ENCODE measurements at places on chromosomes 6 and 20.

DNA sequence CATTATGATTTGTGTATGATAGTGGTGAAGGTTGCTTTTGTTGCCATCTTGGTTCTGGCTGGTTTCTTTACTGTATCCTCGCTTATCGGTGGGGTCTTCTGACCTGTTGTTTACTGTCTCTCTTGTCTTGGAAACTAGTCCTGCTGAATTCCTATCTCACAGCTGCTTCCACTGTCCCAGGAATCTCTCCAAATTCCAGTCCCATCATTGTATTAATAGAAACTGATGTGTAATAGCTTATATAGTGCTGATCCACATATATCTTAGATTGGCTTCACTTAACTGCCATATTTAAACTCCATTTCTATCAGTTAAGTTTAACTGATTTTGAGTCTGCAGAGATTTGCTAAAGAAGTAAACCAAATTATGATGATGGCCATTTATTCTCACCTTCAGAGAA is 5.9 kb downstream of the GTF2H5 start:
- DNase-seq, result no peak

DNA sequence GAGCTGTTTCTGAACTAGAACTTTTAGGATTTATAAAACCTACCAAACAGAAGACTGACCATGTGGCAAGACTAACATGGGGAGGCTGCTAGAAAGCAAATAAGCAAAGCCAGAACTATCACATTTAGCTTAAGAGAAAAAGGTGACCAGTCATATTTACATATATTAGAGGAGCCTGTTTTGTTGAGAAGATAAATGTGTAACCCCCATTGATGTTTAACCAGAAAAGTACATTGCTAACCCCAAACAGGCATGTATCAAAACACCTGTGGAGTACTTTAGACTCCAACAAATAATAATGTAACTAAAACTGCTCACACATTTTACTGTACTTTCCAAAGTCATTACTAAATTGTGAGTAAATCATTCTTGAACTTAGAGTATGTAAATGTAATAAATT is 35.0 kb downstream of the AKIRIN2 start:
- no peak for DNase-seq

DNA sequence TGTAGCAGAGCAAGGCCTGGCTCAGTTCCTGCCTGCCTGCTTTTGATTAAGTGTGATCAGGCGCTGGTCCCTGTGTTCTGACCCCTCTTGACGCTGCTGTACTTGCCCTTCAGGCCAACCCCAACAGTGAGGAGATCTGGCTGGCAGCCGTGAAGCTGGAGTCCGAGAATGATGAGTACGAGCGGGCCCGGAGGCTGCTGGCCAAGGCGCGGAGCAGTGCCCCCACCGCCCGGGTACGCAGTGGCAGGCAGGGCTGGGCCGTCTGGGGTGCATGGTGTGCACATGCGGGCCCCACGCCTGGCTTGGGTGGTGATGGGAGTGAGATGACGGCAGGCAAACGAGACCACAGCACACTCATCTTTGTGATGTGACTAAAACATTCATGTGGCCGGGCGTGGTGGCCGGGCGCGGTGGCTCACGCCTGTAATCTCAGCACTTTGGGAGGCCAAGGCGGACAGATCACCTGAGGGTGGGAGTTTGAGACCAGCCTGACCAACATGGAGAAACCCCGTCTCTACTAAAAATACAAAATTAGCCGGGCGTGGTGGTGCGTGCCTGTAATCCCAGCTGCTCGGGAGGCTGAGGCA is 10.1 kb upstream of the C20orf204 start:
- DNase-seq, result no peak

- peak; percentile 78 for DNase-seq
Observed at GRCh38 chr6:131652472-131652871, 15.4 kb downstream of the ENPP3 start.

- DNase-seq, result peak; percentile 49
Observed at GRCh38 chr6:144335914-144336313, 50.8 kb downstream of the UTRN start.

DNA sequence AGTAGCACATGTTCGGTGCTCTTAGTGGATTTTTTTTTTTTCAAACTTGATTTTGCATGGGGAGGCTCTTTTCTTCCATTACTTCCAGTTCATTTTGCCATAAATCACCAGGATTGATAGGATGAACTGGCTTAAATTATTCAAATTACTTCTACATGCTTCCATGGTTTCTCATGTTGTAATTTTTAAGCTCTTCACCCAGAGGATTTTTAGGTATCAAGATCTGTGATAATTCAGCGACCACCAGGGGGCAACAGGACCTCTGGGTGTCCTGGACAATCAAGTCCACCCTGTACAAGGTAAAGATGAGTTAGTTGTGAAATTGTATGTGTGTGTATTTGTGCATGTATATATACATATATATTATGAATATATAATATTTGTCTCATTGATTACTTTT is 4.2 kb upstream of the EPHA7 start:
- DNase-seq, result peak; percentile 21

- no peak for DNase-seq
Observed at GRCh38 chr20:51680067-51680749, 88.0 kb downstream of the ATP9A start.

DNA sequence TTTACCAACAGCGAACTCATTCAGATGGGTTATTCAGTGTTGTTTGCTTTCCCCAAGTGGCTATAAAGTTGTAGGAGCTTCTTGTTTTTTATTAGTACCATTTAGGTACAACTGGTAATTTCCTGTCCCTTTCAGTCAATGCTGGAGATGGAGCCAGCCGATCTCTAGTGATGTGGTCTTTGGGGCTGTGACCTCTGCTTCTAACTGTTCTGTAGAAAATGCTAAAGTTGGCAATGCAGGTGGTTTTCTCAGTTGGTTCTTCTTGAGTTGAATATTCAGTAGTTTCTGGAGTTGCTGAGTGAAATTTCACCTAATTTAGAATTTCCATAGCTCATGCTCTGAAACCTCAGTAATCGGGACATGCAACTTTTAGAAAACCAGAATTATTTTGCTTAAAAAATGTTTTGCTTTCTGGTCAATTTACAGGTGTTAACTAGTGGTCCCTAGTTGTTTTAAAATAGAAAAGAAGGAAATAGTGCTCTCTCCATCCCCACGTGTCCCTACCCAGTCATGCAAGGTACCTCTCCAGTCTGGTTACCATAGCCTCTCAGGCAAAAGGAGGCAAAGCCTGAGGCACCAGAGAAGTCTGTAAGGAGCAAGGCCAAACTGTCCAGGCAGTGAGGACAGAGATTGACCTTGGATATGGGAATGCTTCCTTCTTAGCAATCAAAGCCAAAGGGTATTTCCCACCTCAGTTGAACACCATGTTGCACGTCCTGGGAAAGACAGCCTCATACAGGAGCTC is 27.3 kb upstream of the GABRR1 start:
- DNase-seq, result no peak

GRCh38 chr20:8404912-8405635 is 273.0 kb downstream of the PLCB1 start:
- DNase-seq, result no peak

DNA sequence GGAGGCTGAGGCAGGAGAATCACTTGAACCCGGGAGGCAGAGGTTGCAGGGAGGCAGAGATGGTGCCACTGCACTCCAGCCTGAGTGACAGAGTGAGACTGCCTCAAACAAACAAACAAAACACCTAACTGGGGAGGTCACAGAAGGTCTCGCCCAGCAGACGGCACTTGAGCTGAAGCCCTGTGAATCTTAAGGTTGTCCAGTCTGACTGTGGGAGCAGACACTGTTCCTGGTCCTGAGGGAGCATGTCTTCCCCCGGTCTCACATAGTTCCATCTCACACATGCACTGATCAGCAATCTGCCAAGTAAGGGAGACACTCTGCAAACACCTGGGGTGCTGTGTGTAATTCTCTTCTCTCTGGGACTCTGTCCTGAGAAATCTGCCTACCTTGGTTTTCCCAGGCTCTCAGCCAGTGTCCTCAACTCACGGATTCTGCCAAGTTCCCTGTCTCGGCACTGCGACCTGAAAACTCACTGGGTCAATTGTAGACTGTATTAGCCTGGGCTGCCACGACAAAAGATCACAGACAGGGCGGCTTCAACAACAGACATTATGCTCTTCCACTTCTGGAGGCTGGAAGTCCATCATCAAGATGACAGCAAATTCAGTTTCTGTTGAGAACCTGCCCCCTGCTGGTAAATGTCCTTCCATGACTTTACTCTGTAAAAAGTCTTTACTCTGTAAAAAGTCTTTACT is 94.3 kb downstream of the JPH2 start:
- DNase-seq, result peak; percentile 70

DNA sequence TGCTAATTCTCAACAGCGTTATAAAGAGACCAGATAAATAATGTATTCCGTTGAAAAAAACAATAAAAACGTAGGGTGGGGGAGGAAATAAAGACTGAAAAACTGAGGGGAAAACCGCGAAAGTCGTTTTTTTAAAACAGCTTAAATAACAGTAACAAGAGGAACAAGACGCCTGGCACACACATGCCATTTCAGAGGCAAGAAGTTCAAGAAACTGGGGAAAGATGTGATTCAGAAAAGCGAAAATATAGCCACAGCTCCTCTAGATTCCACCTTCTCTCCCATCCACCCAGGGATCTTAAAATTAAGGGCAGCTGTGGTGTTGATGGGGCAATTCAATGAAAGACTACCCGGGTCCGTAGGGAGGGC is 1.3 kb downstream of the EPB41L2 start:
- peak; percentile 36 for DNase-seq

DNA sequence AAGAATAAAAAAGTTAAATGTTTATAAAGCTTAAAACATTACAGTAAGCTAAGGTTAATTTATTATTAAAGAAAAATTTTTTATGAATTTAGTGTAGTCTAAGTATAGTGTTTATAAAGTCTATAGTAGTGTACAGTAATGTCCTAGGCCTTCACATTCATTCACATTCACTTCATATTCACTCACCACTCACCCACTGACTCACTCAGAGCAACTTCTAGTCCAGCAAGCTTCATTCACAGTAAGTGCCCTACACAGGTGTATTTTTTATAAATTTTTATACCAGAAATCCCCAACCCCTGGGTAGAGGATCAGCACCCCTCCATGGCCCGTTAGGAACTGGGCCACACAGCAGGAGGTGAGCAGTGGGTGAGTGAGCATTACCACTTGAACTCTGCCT is 24.3 kb upstream of the ADGRF1 start:
- DNase-seq, result peak; percentile 41

- DNase-seq, result peak; percentile 73
Observed at GRCh38 chr20:51624157-51624731, 81.7 kb upstream of the NFATC2 start.

DNA sequence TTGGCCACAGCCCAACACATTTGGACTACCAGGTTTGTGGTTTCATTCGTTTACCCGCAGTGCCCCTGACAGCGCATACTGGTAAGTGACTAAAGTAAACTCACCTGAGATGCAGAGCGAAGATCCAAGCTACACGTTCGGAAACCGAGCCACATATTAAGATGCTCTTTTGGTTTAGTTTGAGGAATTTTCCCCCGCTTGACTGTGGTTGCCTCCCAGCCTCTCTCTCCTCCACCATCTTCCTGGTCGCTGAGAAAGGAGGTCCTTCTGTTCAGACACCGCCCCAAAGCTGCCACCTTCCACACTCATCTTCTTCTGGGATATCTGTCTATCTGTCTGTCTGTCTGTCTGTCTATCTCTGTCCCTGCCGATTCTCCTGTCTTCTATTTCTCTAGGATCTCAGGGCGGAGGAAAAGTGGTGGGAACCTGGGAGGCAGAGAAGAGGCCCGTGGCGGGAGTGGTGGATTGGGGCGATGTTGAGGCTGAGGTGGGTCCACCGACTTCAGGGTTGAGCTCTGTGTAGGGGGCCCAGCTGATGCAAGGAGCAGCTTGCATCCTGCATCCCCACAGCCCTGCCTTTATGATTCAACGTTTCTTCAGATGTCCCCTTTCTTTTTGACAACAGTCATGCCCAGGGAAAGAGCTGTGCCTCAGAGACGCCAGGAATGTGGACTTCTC is 196.9 kb upstream of the ZNF184 start:
- DNase-seq, result peak; percentile 47

DNA sequence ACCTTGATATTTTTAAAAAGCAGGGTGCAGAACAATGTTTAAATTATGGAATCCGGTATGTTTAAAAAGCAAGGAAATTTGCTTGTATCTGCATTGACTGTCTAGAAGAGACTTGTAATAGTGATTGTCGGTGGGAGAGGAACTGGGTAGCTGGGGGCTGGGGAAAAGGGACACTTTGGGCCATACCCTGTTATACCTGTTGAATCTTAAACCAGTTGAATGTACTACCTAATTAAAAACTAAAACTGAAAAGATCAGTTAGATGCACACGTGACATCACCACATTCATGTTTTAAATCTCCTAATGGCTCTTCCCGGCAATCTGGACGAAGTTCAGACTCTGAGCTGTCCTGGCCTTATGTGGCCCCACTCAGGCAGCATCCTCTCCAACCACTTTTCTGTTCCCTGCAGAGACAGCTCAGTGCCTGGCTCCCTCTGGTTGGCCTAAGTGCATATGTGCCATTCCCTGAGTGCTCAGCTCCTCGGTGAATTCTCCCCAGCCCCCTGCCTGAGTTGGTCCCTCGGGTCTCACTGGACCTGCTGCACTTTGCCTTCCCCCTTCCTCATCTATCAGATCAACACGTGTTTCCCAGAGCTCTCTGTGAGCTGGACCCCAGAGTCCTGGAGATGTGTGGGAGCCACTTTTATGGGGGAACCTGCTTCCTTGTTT is 36.3 kb downstream of the SLC52A3 start:
- DNase-seq, result no peak

DNA sequence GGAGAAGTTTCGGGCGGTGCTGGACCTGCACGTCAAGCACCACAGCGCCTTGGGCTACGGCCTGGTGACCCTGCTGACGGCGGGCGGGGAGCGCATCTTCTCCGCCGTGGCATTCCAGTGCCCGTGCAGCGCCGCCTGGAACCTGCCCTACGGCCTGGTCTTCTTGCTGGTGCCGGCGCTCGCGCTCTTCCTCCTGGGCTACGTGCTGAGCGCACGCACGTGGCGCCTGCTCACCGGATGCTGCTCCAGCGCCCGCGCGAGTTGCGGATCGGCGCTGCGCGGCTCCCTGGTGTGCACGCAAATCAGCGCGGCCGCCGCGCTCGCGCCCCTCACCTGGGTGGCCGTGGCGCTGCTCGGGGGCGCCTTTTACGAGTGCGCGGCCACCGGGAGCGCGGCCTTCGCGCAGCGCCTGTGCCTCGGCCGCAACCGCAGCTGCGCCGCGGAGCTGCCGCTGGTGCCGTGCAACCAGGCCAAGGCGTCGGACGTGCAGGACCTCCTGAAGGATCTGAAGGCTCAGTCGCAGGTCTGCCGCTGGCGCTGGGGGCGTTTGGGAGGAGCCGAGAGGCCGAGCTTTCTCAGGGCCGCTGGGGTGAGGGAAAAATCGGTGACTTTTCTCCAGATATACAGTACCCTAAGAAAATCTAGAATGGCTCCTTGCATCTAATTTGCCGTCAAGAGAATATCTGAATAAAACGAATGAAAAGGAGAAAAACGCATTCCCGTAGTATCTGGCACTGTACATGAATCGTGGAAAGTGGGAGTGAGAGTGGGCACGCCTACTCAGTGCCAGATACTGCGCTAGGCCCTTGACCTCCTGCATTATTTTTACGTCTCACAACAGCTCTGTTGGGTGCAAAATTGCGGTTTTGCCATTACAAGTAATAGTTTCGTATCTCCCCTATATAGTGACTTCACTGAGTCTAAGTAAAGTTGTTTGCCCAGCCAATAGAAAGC is 1.0 kb downstream of the CALHM6 start:
- peak; percentile 66 for DNase-seq

- DNase-seq, result no peak
Observed at GRCh38 chr20:49166534-49167449, 21.3 kb downstream of the STAU1 start.

All from M059J (cell line).